ENCODE measurements at places on chromosomes 4 and X. TPM values are rescaled to one million over a fixed set of nuclear protein-coding genes. Genes with fewer than 3 reads are reported as not detected.

Gene ZMAT1
- polyA plus RNA-seq: 0.09 TPM

Gene PPP1R2C
- polyA plus RNA-seq: not detected

Gene AFM
- not detected for polyA plus RNA-seq

Gene CTAG2
- not detected for polyA plus RNA-seq

Gene TRAM1L1
- 3.3 TPM for polyA plus RNA-seq
